ENCODE measurements at places on chromosomes 3 and 15. TPM values are rescaled to one million over a fixed set of nuclear protein-coding genes. Genes with fewer than 3 reads are reported as not detected.

The HYAL1 gene
- 5.4 TPM for polyA plus RNA-seq

The ADGRG7 gene
- polyA plus RNA-seq = not detected

DNA sequence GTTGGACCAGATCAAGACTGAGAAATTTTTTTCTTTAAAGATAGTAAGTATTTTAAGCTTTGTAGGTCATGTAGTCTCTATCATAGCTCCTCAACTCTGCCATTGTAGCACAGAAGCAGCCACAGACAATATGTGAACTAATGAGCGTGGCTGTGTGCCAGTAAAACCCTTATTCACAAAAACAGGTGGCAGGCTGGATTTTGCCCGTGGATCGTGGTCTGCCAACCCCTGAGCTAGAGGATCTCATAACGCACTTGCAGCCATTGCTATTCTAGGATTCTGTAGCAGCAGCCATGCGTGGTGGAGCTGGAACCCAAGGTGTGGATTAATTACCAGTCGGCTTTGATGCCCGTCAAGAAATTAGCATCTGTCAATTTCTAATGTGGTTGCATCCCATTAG, 68.7 kb upstream of the PLXNA1 start:
- DNase-seq = no peak

DNA sequence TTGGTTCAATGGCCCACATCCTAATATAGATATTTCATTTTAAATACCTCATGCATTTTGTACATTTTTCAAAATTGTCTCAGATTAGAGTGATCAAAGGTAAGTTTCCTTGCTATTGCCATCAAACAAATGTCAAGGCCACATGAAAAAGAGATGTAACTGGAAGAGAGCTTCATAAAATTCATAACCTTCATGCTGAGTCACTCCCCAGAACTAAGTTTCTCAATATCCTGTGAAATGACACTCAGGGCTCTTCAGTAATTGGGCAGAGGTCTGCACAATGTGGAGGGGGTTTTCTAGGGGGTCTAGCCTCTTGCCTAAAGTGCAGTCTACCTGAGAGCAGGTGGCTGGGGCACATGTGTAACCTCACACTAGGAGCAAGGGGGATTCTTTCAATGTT, 152.2 kb upstream of the SLC2A2 start:
- no peak for DNase-seq

GRCh38 chr15:73839699-73840377, 33.5 kb upstream of the TBC1D21 start:
- DNase-seq = no peak

- DNase-seq = no peak
Measured at GRCh38 chr3:183218826-183219225, 34.2 kb upstream of the B3GNT5 start.

All from H1 (cell line).